ENCODE measurements at places on chromosomes 7 and 10.

- DNase-seq, result no peak
Measured at GRCh38 chr10:60343254-60343653, 46.4 kb downstream of the ANK3 start.

DNA sequence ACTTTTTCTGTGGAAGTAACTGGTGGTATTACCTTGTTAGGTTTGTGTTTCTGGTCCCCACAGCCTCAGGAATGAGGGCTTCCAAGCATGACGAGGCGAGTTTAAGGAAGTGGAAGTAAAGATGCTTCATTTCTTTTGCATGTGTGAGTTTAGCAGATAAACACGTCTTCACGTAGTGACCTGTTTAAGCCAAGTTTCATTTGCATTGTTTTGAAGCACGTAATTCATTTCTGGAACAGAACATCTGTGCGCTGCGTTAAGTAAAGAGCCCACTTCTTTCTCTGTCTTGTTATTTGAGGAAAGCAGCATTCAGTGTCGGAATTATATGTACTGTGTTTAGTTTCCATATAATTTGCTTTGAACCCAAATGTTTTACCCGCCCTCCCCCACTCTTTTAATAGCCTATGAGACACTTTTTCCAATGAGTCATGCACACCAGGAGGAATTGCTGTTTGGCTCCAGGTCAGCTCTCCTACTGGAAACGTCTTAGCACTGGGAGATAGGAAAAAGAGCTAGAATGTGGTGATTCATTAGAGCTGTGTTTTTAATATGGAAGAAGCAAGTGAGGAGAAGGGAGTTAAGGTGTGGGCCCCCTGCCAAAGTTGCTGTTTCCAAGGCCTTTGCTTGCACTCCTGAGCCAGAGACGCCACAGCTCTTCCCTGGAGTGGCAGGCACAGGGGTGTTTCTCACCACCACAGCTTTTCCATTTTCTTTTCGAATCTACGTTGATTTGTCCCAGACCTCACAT lies 36.7 kb downstream of the BTBD16 start:
- DNase-seq, result peak; percentile 91

GRCh38 chr7:137203351-137203750 lies 140.2 kb downstream of the PTN start:
- DNase-seq, result no peak

DNA sequence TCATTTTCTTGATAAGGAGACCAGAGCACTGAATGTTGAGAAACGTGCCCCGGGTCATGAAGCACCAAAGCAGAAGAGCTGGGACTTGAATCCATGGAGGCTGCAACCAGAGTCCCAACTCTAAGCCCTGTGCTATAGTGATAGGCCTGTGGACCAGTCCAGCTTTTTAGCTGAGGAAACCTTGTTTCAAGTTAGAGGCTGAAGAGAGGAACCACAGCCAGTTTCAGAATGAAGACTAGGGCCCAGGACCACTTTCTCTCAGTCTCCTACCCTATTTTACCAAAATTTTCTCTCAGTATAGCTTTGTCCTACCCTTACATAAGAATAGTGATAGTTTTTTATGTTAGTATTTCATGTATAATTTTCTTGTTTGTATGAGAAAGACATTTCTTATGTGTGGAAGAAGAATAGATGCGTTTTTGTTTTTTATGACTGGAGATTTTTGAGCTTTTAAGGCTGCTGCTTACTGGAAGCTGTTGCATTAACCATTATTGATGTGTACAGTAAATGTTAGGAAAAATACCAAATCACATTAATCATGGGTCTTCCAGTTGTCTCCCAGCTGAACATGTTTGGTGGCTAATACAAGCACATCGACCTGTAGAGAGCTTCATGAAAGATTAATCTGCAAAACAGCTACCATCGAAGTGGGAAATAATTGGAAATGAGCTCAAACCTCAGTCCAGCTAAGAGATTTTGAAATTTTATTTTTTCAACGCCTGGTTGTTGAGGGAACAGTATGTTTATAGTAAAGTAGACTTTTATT lies 45.0 kb upstream of the CSTF2T start:
- DNase-seq, result no peak

- peak; percentile 44 for DNase-seq
Measured at GRCh38 chr7:141158561-141158960, 84.7 kb downstream of the TMEM178B start.
